Stimulated activated naive CD8-positive, alpha-beta T cell treated with anti-CD3 and anti-CD28 coated beads, Interleukin-15, amount 100 ng/mL, for 72 hours (primary cell): ENCODE measurements at places on chromosomes 16 and 17.

GRCh38 chr16:53356478-53357207, 77.6 kb upstream of the RBL2 start:
- DNase-seq = no peak

DNA sequence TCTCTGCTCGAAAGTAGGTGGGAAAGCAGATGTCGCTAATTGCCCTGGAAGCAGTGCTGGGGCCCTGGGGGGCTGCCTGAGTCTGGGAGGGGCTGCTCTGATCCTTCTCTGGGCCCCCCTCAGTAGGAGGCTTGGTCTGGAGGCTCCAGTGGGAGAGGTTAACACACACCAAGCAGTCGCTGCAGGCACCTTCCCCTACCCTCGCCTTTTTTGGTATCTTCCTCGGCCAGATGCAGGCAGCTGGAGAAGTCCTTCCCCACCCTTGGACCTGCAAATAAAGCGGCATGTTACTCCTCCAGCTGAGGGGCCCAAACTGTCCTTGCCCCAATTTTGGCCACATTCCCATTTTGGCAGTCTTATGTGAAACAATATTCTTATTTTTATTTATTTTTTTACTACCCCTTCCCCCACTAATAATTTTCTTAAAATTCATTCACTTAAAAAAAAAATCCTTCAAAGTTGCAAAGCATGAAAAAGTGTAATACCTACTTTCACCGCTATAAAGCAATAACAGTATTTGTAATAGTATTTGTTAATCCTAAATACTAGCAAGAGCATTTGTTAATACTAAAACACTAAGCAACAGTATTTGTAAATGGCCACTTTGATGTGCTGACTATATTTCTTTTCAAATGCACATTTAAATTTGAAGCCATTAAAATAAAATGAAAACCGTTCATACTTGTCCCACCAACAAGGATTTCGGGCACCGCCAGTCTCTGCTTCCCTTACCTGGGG, 15.0 kb downstream of the C16orf46 start:
- no peak for DNase-seq

- no peak for DNase-seq
Observed at GRCh38 chr17:16100737-16101400, 101.2 kb downstream of the TTC19 start.

DNA sequence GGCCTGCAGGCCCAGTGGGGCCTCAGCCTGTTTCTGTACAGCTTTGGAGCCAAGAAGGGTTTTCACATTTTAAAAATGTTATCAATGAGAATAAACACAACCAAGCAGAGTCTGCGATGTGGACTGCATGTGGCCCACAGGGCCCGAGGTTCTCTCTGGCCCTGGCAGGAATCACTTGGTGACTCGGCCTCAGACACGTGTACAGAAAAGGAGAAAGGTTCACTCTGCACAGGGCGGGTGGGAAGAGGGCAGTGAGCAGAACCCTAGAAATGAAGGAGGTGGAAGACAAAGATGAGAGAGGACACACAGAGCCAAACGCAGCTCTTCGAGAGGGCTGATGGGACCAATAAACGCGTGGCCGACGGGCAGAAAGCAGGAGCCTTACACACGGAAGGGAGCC, 11.6 kb upstream of the ZNF750 start:
- DNase-seq = no peak

DNA sequence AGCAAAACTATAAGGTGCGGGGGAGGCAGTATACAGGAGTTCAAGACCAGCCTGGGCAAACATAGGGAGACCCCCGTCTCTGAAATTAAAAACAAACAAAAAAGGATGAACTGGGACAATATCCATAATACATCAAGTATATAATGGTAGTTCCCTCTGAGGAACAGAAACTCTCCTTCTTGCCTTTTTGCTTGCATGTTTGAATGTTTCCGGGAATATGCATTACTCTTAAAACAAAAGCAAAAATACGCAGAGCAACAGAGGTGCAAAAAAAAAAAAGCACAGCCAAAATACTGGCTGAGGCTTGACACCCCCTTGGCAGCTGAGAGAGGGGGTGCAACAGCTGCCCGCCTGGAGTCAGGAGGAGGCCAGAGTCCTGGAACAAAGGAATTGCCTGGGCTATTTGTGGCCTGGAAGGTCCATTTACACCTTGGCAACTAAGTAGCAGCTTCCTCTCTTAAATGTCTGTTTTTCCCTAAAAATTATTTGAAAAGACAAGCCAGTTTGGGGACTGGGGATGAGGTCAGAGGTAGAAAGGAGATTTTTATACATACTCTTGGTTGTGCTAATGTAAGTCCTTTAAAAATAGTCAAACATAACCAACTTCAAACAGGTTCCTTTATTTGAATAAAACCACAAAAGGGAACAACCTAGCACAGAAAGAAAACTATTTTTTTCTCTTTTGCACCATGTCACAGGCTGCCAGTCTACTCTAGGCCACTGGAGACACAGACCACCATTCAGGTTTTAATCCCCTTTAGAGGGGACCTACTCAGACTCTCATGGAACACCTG, 19.5 kb downstream of the USP7 start:
- DNase-seq = no peak

DNA sequence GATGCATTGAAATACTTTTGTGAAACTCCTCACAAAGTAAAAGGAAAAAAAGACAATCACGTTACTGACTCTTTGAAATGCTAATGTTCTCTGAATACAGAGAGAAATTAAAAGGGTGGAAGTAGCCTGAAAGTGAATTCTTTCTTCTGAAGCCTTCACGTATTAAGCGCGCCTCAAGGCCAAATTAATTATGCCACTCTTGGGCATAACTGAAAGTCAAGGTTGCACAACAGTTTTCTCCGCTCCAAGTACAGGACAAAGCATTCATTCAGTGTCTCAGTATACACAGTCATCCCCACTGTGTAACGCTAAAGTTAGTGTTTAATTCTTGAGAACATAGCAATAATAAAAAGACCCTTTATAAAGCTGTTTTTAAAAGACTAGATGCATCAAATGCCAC, 21.5 kb downstream of the PARN start:
- no peak for DNase-seq

DNA sequence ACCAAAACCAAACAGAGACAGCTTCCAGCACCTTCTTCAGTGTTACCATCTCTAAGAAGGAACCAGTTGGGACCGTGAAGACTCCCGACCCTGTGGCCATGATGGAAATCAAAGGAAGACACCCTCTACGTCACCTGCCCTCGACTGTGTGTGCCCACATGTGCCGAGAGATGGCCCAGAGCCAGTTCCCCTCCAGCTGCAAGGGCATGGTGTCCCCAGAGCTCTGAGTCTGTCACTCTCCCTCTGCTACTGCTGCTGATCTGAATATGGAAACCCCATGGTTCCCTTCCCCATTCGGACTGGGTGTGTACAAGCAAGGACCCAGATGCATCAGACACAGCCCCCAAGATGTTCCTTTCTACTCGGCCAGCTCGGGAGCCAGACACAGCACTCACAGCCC, 76.4 kb downstream of the SOCS1 start:
- DNase-seq = no peak

DNA sequence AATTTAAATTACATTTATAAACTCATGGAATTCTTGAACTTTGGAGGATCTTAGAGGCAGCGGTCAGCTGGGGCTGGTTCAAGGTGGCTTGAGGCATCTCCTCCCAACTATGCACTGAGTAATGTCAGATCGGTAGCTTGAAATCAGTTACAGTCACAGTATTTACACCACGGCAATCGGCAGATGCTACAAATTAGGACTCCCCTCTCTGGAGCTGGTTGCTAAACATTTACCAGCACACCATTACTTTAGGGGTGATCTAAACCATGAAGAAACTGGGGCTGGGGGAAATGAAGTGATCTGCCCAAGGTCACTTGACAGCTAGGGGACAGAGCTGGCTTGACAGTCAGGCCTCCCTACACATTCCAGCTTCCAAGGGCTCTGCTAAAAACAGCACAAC, 137.6 kb downstream of the IRX3 start:
- DNase-seq = no peak

DNA sequence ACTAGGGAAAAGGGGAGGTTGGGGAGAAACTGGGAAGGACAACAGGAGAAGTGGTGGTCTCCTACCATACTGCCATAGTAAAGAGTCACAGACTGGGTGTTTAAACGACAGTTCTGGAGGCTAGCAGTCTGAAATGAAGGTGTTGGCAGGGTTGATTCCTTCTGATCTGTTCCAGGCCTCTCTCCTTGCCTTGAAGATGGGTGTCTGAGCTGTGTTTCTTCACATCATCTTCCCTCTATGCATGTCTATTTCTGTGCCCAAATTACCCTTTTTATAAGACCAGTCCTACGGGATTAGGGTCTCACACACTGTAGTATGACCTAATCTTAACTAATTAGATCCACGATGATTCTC, 79.8 kb upstream of the TMEM97 start:
- no peak for DNase-seq

GRCh38 chr16:52398491-52398960, 148.4 kb downstream of the TOX3 start:
- DNase-seq = no peak

GRCh38 chr17:36593656-36594316, 2.1 kb downstream of the DHRS11 start:
- DNase-seq = no peak

DNA sequence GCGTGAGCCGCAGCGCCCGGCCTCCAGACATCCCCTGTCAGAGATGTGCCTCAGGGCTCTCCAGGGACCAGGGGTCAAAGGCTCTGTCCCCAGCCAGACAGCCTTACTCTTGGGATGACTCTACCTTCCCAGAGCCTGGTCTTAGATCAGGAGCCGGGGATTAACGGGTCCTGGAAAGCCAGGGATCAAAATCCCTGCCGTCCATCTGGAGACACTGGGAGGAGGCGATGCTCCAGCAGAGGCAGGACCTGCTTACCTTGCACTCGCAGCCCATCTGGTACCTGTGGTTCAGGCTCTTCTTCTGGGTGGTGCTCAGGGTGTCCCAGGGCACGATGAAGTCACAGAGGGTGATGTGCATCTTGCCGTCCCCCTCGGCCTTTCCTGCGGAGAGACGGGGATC, 16.7 kb upstream of the USP36 start:
- DNase-seq = no peak

- DNase-seq = no peak
Observed at GRCh38 chr16:11604783-11605563, 18.3 kb upstream of the LITAF start.

- no peak for DNase-seq
Observed at GRCh38 chr17:81165246-81166032, at the start of gene PVALEF. TSS of gene PVALEF (plus strand) at chr17:81165507. CDS start at chr17:81181227, 15,720 bp downstream.

DNA sequence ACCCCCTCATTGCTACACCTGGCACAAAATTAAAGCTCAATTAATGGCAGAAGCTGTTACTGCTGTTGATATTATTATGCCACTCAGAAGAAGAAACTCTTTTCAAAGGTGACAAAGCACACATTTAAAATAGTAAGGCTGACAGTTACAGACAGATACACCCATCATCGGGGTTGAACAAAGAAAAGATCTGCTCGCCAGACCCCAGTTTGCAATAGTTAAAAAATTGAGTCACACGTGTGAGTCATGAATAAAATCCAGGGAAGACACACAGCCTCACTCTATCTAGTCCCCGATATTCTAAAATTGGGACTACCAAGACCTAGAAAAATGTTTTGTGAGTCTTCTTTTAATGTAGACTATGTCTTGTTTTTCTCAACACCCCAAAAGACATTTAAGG, 330.0 kb upstream of the SOX9 start:
- no peak for DNase-seq
